Left lobe of liver (tissue), 2 donors: ENCODE measurements at places on chromosomes 11 and 22.
A peak's percentile ranks its signal among the peaks of the same experiment; 100 is the strongest.

DNA sequence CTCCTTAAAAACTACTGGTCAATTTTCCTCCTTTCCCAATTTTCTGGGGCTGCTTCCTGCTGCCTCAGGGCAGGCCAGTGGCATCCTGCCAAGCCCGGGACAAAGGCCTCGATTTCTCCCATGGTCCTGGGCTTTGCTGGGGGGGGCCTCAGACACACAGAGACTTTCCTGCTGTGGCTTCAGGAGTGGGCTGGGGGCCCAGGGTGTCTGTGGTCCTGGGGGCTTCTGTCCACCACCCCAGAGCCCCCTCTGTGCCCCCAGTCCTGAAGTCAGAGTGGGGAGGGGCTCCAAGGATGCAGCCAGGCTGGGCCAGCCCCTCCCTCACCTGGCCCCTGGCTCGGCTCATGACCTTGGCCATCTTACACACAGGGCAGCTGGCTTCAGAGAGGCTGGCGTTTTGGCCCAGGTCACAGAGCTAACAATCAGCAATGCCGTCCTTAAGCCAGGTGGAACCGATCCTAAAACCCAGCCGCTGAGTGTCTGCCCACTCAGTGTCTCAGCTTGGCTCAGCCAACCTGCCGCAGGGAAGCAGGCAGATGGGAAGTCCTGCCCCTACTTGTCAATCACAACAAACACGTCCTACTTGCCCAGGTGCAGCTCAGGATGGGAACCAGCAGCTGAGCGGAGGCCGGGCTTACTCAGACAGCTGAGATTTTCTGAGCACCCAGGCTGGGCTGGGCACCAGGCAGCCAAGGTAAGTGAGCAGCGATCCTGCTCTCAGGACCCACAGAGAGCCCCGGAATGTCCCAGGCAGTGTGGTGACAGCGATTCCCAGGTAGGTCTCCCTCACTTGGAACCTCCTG lies 34.6 kb downstream of the OSBPL5 start:
- DNase-seq: no peak

GRCh38 chr22:36828815-36829214 lies 12.0 kb upstream of the PVALB start:
- DNase-seq: no peak

DNA sequence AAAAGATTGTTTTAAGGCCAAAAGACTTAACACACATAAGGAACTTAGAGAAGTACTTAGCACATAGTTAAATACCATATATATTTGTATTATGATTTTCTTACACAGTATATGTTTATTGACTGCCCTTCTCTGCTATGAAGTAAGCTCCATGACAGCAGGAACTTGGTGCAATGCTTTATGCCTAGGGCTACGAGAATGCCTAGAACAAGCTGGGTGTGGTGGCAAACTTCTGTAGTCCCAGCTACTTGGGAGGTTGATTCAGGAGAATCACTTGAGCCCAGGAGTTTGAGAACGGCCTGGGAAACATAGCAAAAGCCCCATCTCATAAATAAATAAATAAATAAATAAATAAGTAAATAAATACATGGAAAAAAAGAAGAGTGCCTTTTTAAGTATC lies 1.9 kb downstream of the SLC5A12 start:
- DNase-seq: no peak

DNA sequence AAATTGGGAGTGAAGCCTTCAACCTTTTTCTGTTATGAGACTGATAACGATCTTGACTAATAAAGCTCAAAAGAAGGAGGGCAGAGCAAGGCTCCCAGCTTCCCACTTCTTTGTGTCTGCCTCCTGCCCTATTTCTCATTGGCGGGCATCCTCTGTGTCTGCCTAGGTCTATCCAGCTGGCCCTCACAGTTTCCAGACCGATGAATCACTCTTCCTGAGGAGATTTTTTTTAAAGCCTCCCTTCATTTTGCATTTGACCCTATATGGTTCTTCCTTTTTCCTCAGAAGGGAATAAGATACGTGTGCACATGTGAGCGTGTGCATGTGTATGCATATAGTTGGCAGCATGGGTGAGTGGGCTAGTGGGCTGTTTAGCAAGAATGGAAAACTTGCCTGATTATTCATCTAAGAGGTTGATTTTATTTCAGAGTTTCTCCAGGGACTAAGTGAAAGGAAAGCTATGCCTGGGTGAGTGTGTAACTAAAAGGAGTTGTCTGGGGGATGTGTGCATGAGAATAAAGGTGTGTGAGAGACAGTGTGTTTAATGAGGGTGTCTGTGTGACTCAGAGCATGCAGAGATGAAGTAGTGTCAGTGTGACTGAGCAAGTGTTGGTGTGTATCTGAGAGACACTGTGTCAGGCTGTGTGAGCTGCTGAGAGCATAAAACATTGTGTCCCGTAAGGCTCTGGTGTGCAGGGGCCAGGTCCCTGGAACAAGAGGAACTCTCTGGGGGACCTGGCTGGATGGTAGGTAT lies 12.2 kb downstream of the PHLDB1 start:
- DNase-seq: no peak

GRCh38 chr11:5280582-5281102 lies 10.9 kb upstream of the HBE1 start:
- DNase-seq: no peak

- no peak for DNase-seq
Measured at GRCh38 chr22:46436595-46437175, 100.7 kb downstream of the CELSR1 start.

GRCh38 chr11:86034710-86035109 lies 34.2 kb downstream of the PICALM start:
- DNase-seq: no peak

DNA sequence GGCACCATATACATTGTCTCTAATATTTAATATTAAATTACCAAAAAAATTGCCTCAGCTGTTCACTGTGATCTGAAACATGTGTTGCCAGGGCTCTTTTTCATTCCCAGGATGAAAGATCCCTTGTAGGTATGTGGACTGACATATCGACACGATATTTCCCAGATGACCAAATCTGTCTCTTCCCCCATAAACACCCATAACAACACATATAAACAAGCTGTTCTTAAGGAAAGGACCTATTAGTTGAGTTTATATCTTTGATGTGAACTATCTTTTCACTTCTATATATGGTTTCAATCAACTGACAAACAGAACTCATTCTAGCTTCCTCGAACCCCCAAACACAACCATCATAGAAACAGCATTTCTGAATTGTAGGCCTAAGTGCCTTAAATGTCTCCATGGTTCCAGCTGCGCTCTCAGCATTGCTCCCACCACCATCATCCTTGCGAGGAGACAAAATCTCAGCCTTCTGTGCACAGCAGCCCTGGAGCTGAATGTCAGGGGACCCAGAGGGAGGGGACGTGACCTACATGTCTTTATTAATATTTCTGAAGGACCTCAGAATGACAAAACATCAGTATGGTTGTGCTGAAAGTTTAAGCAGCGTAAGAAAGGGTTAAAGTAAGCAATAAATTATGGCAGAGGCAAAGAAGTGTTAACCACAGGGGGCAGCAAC lies 67.0 kb downstream of the ETS1 start:
- no peak for DNase-seq

- no peak for DNase-seq
Measured at GRCh38 chr11:8016440-8016839, 29.3 kb downstream of the EIF3F start.

- DNase-seq: no peak
Measured at GRCh38 chr11:115060840-115061239, 382.5 kb downstream of the NXPE2 start.

DNA sequence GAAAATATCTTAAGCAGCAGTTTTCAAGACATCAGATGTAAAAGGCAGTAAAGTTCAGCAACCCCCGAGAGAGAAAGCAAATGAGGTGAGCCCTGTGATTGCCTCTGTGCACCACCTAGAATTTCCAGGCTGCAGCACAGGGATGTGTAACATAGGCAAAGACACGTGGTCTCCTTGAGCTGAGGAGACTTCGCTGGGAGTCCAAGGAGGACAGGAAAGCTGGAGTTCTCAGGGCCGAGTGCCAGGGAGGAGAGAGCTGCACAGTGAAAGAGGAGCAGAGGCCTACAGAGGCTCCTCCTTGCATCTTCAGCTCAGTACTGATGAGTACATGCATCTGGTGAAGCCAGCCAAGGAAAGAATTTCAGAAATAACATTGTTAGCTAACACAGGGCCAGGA lies 17.6 kb upstream of the TOLLIP start:
- peak; percentile 43 for DNase-seq

DNA sequence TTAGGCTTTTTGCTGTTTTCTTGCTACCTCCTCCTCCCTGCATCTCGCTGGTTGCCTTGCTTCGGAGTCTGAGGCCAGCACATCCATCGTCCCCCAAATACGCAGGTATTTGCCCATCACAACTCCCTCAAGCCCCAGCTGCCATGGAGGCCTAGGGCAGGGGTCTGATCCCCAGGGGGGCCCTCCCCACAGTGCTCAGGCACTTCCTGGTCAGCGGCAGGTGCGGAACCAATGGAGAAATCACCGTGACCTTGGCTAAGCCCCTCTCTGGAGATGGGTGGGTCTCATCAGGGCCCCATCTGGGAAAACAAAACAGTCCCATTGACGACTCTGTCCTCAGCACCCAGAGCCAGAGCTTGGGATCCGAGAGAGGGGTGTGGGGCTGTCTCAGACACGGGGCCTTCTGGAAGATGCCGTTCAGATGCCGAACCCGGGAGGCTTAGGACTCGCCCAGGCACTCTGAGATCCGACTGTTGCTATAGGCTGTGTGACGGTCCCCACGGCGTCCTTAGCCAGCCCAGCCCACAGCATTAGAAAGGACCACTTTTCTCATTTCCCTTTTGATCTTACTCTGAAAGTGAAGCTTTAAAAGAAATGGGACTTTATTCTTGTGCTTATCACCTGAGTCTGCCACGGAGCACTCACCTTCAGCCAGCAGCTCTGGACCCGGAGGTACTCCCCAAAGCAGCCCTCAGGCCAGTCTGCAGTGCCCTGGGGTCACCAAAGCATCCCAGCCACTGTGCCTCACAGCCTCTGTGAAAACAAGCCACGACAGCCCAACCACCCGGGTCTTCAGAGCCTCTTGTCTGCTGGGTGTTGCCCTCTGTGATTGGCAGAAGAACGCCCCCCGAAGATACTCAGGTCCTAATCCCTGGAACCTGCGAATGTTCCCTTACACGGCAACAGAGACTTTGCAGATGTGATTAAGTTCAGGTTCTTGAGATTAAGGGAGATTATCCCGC lies 61.2 kb upstream of the SLC22A12 start:
- DNase-seq: no peak
